CD4-positive, alpha-beta T cell (primary cell): ENCODE measurements at places on chromosomes 13 and 19. TPM values are rescaled to one million over a fixed set of nuclear protein-coding genes. Genes with fewer than 3 reads are reported as not detected.

- no peak for DNase-seq
- H3K36me3 ChIP-seq = no peaks in the 10 kb centered on the region
- no peak overlapping the region for H3K4me3 ChIP-seq
Measured at GRCh38 chr19:39871886-39872866, 26.0 kb upstream of the FBL start.

DNA sequence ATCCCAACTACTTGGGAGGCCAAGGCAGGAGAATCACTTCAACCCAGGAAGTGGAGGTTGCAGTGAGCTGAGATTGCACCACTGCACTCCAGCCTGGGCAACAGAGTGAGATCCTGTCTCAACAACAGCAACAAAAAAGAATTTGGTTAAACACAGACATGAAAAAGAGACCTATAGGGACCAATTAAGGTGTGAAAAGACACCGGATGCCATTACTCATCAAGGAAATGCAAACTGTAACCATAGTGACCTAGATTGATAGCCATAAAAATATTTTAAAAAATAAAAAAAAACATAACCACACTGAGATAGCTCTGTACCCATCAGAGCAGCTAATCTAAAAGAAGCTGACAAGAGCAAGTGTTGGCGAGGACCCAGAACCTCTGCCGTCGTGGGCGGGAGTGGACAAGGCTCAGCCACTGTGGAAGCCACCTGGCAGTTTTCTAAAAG is 37.1 kb upstream of the ISYNA1 start:
- H3K4me3 ChIP-seq = no peak overlapping the region
- DNase-seq = no peak
- peaks cover 80% of the 10 kb centered on the region for H3K4me1 ChIP-seq

The CEBPA gene
- 0.84 TPM for total RNA-seq

The SLC27A5 gene
- 3.5 TPM for total RNA-seq

The ABHD8 gene
- total RNA-seq = 4.6 TPM

GRCh38 chr19:754530-754929 is 3.6 kb downstream of the MISP start:
- H3K27me3 ChIP-seq = no peaks in the 10 kb centered on the region
- H3K4me1 ChIP-seq = no peaks in the 10 kb centered on the region
- no peak overlapping the region for H3K27ac ChIP-seq
- no peak for DNase-seq
- no peak overlapping the region for H3K4me3 ChIP-seq

The CA11 gene
- 12.4 TPM for total RNA-seq
